ENCODE measurements at places on chromosomes 5 and 9. TPM values are rescaled to one million over a fixed set of nuclear protein-coding genes. Genes with fewer than 3 reads are reported as not detected.

The ADGRD2 gene
- not detected for total RNA-seq

The SELENOP gene
- total RNA-seq: 1.5 TPM

The IL4 gene
- total RNA-seq: not detected

The BNIP1 gene
- 7.3 TPM for total RNA-seq

The RAD1 gene
- total RNA-seq: 26.3 TPM

The PLEKHG4B gene
- total RNA-seq: not detected

The CLIC3 gene
- 33.3 TPM for total RNA-seq
